Kidney glomerular epithelial cell (primary cell): ENCODE measurements at places on chromosomes 4 and X.

- DNase-seq, result no peak
Measured at GRCh38 chrX:96907516-96908272, 24.0 kb downstream of the RPA4 start.

DNA sequence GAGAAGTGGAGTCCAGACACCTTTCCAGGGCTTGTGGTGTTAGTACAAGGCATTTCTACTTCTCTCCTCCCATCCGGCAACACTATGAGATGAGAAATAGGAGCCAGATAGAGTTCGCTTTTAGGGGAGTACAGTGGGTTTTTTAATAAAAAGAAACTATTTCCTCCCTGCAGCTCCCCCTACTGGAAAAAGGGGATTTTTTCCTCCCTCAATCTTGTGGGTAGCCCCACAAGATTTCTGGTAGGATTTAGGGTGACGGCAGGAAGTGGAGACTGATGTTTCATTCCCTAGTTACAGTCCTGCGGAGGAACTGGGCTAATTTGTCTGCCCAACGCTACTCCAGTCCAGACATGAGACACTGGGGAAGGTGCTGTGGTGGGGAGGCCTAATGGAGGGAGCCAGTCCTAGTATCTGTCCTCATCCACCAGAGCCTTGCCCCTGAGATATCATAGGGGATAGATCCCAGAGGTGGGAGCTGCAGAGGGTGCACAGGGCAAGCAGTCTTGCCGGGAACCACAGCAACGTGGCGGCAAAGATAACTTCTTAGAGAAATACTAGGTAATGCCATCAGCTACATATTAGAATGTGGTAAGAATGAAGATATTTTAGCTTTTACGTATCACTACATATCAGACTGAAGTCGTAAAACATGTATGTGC, 45.5 kb upstream of the PRKG2 start:
- DNase-seq, result no peak

GRCh38 chr4:41538887-41539498, 1.0 kb downstream of the LIMCH1 start:
- DNase-seq, result no peak

GRCh38 chrX:133290076-133290475, 71.9 kb upstream of the TFDP3 start:
- no peak for DNase-seq

GRCh38 chr4:166277401-166277800, 404.4 kb downstream of the TLL1 start:
- DNase-seq, result no peak

DNA sequence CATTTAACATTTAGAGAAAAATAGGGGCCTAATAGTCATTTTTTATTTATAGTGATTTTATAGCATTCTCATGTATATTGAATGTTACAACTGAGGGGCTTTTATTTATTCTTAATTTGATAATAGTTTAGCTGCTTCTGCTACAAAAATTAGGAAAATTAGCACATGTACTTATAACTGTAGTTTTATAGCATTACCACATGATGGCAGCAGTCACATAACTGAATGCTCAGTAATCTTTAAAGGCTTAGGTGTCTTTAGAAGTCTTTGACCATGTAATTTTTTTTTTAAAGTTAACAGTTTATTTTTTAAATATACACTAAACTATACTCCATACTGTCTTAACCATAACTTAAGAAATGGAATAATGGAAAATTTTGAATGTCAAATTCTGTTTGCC, 136.6 kb downstream of the STAG2 start:
- DNase-seq, result peak; percentile 2

- DNase-seq, result no peak
Measured at GRCh38 chr4:169098532-169098931, 88.5 kb upstream of the CBR4 start.

GRCh38 chr4:153530284-153530999, 64.3 kb downstream of the TMEM131L start:
- no peak for DNase-seq

- DNase-seq, result no peak
Measured at GRCh38 chrX:68292471-68292870, 140.8 kb downstream of the OPHN1 start.

DNA sequence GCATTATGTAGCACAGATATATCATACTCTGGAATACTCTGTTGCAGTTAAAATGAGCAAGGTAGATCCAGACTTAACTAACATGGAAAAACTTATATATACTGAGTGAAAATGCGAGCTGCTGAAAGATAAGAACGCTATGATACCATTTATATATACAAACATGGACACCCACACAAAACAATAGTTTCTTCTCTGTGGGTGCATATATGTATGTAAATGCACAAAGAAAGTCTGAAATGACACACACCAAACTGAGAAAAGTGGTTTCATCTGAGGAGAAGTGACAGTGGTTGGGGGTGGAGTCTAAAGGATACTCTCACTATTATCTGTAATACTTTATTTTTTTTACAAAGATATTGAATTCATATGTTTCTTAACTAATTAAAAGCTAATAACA, 12.2 kb upstream of the FGF2 start:
- DNase-seq, result no peak

DNA sequence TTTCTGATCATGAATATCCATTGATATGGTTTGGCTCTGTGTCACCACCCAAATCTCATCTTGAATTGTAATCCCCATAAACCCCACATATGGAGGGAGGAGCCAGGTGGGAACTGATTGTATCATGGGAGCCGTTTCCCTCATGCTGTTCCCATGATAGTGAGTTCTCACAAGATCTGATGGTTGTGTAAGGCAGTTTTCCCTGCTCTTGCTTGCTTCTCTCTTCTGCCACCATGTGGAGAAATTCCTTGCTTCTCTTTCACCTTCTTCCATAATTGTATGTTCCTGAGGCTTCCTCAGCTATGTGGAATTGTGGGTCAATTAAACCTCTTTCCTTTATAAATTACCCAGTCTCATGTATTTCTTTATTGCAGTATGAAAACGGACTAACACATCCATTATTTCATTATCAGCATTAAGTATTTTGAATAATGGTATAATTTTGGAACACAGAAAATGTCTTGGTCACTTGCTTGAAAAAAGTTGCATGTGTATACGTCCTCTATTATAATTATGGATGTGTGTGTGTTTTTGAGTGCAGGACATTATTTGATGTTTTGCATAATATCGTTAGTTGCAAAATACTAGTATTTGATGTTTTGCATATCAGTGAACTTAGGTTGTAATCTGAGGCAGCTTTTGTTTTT, 334.6 kb downstream of the PCDH10 start:
- DNase-seq, result peak; percentile 14

- no peak for DNase-seq
Measured at GRCh38 chr4:153148791-153149190, 55.5 kb upstream of the TRIM2 start.

DNA sequence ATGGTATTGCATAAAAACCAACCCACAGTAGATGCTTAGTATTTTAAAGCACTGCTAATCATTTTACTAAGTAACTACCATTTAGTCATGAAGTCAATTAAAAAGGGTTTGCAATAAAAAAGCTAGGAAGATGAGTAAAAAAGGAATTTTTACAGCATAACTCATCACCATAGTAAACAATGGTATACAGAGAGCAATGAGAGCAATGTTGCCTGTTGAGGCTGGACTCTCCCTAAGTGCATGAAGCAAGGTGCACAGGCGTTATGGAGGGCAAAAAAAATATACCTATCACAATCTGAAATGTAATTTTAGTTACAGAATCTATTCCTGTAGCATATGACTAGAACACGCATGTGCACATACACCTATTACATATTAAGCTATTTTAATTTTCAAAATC, 129.6 kb upstream of the BMP3 start:
- DNase-seq, result no peak

GRCh38 chrX:148134578-148134977, 153.4 kb downstream of the FMR1NB start:
- no peak for DNase-seq

- DNase-seq, result no peak
Measured at GRCh38 chr4:123747016-123747415, 350.4 kb downstream of the SPRY1 start.

DNA sequence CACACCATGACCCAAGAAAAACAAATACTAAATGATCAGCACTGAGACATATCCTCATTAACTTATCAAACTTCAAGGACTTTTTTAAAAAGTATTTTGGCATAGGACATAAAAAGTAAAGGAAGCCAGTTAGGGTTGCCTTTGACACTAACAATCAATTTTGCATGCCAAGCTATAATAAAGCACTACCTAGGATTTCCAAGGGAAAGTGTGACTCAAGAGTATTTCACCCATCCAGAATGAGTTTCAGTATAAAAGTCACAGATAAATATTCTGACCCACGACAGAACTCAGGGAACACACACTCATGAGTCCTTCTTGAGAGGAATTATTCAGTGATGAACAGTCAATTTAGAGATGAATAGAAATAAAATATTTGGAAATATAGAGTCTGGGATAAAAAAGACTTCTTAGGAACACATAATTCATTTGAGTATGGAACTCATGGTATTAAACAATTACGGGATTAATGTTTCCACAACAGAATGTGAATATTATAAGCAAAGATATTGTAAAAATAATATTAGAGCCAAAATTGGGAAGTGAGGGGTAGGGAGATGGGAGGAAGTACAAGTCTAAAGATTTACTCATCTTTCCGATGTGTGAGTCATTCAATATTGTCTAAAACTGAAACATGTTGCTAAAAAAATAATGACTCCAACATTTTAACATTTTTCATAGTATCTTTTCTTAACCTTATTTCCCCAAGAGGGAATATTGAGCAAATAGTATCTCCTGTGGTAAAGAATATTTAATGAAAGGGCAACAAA, 143.5 kb upstream of the LNX1 start:
- peak; percentile 6 for DNase-seq

DNA sequence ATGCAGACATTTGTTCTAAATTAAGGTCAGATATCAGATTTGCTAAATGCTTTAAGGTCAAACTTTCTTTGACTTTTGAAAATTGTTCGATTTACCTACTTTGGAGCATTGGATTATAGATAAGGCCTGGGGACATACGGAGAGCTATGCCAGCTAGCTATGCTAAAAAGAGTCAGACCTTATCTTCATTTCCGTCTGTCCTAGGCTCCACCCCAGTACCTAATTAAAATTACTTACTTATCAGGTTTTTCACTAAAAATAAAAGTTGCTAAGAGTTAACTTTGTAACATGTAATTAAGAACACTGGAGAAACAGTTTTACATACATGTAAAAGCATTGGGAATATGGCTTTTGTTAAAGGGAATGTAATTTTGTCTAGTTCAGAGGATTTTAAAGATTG, 7.1 kb upstream of the TMEM35A start:
- DNase-seq, result no peak

DNA sequence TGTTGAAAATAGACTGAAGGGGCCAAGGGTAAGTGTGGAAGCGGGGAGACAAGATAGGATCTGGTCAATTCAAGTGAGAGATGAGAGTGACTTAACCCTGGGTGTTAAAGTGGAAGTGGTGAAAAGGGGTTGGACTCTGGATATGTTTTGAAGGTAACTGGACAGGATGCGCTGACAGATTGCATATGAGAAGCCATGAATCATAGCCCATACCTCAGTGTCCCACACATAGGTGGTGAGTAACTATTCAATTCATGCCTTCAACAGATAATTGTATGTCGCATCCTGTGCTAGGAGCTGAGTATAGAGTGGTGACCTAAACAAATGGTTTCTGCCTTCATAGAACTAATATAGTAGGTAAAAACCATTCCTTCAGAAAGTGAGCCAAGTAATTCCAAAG, 76.7 kb downstream of the KLHL34 start:
- no peak for DNase-seq

GRCh38 chr4:72604324-72604723, 35.3 kb upstream of the ADAMTS3 start:
- DNase-seq, result no peak

DNA sequence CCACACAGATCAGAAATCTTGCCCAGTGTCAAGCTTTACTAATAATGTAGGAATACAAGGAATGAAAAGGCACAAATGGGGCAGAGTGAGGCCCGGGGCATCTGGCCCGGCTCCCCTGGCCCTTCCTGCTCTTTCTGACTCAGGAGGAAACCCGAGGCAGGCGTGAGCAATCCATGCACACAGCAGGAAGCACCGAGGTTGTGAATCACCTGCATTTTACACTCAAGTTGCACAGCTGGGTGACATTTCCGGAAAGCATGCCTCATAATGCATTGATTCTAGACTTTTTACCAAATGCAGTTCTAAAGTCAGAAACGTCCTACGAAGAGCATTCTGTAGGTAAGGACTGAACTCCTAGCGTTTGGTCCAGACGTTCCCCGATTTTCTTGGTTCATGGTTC, 38.9 kb downstream of the PRIMPOL start:
- DNase-seq, result peak; percentile 32

DNA sequence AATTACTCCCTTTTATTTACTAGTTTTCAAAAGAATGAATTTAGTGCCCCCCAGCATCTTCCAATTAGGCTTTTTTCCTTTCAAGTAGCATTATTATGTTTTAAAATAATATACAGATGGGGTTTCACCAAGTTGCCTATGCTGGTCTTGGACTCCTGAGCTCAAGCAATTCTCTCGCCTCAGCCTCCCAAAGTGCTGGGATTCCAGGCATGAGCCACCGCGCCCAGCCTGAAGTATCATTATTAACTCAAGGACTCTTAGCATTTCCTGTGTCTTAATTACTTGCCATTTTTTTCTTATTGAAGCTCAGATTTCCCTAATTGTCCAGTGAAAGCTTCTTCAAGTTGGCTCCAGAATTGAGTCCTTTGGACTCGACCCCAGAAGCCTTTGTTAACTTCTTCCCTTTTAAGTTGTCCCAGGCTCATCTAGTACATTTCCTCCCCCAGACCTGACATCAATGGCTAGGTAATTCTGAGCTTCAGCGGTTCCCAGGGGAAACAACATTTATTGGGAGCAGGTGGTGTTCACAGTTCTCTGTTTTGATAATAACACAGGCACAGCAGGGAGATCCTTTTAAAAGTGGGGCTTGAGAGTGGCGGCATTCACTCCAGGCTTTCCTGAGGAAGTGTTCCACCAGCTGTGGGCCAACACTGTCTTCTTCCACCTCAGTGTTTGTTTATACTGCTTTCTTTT, 10.0 kb downstream of the SAT1 start:
- no peak for DNase-seq

DNA sequence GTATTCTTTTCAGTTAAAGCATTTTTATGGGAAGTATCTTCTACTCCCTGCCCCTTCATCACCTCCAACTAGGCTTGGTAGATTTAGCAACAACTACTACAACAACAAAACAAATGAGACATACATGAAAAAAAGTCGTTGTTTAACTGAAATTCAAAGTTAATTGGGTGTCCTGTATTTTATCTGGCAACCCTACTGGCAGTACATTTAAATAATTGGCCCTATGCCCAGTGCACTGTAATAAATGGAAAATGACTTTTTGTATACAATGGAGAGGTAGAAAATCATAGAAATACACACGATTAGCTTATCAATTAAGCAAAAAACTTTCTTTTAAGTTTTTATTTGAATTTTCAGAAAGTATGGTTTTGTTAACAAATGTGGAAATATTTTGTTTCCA, 21.4 kb upstream of the CLGN start:
- DNase-seq, result no peak

- no peak for DNase-seq
Measured at GRCh38 chr4:166087569-166087968, 214.5 kb downstream of the TLL1 start.

- peak; percentile 51 for DNase-seq
Measured at GRCh38 chrX:151396042-151396824, 773 bp upstream of the VMA21 start.

GRCh38 chr4:159144112-159144694, 41.3 kb downstream of the RAPGEF2 start:
- DNase-seq, result no peak

- DNase-seq, result no peak
Measured at GRCh38 chr4:85707611-85708010, 232.7 kb downstream of the ARHGAP24 start.
